ENCODE measurements at places on chromosomes 5 and 9.
A peak's percentile ranks its signal among the peaks of the same experiment; 100 is the strongest.

GRCh38 chr5:766666-767431 is 17.7 kb downstream of the ZDHHC11B start:
- DNase-seq = no peak

DNA sequence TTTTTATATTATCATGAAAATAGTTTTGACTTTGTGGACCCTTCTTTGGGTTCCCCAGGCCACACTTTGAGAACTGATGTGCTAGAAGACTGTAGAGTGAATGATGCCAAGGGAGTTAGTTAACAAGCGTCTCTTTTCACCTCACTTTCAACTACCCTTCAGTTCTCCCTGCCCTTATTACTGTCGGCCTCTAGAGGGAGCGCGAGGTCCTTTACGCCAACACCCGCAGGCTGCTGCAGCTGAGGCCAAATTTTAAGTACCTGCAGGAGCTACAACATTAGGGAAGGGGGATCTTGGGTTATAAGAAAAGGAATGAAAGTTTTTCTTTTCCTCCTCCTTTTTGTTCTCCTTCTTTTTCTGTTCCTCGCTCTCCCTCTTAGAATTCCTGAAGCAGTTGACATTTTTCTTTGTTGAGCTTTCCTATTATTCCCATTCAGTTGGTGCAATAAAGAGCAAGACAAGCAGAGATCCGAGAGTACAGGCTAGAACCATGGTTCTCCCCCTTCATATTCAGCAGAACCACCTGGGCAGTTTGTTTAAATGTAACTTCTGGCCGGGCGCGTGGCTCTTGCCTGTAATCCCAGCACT is 84.0 kb downstream of the ZFAND5 start:
- peak; percentile 16 for DNase-seq

DNA sequence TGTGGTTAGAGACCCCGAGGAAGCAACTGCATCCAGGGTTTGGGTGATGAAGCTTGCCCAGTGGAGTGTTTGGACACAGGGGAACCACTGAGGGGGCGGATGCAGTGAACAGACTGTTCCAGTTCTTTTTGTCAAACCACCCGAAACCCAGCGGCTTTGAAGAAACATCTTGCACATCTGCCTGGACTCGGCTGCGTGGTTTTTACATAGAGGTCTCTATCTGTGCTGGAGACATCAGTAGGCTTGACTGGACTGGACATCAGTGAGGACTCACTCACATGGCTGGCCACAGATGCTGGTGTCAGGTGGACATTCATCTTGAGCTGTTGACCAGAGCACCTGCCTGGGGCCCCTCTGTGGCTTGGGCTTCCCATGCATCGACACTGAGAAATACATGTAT is 15.3 kb upstream of the SPATA31E1 start:
- no peak for DNase-seq

DNA sequence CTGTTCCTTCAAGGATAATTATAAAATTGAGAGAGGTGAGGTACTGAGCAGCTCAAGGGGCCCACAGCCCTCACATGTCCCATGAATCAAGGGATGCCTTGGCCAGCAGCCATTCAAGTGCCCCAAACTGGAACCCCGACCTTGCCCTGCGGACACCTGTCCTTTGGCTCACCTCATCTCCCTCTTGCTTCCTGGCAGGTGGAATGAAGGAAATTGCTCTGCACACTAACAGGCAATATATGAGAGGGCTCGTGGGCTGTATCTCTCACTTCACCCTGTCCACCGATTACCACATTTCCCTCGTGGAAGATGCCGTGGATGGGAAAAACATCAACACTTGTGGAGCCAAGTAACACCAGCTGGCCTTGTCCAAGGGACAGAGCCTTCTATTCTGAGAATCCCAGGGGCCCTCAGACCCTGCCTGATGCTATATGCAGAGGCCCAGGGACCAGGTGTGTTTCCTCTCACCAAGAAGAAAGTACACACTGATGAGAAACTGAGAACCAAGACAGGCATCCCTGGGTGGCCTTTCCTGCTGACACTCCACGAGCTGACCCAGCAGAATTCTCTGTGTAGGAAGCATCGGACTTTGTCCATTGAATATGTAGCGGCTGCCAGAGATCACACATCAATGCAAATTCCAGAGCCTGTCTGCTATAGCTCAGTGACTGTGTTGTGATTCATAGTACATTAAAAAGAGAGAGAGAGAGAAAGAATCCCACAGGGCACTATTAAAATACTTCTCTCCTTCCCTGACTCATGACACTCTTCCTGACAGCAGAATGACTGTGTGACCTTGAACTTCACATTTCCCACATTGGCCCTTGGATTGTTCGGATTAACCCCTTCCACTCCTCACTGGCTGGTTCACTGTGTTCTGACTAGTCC is 92.6 kb downstream of the LIFR start:
- no peak for DNase-seq

GRCh38 chr5:132003982-132004381 is 7.5 kb downstream of the ACSL6 start:
- DNase-seq = no peak

All from NCI-H1694 treated with DMSO at 0.1 percent for 48 hours (cell line).